ENCODE measurements at places on chromosomes 2 and 18.

DNA sequence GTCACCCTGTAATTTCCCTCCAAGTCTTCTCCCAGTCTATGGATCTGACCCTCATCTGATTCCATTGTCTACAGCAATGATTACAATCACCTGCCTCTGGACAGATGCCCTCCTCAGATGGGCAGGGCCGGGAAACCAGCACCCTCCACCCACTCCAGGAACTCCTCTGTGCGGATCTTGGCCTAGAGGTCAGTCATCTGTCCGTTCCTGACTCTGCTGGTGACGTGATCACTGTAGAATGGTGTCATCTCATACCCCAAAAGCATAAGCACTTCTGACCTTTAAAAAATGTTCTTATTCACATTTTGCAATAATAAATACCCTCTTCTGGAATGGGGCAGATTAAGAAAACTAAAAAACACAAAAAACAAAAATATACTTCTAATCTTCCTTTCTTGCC, 29.5 kb upstream of the BZW1 start:
- no peak for DNase-seq

- DNase-seq = no peak
Observed at GRCh38 chr2:72895154-72895553, 7.9 kb downstream of the SPR start.

DNA sequence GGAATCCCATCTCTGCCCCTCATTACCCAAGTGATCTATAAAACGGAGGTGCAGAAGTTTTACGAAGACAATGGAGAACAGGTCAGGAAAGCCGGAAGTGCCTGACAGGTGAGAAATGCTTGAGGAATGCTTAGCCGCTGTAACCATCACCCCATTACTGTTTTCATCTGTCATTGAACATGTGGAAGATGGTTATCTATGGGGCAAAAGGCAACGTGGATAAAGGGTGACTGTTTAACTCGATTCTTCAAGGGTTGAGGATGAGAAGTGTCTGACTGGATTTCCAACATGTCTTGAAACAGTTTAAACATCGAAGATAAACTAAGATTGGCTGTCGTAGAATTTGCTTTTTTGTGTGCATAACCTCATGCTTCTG, 17.3 kb downstream of the HK2 start:
- DNase-seq = no peak

DNA sequence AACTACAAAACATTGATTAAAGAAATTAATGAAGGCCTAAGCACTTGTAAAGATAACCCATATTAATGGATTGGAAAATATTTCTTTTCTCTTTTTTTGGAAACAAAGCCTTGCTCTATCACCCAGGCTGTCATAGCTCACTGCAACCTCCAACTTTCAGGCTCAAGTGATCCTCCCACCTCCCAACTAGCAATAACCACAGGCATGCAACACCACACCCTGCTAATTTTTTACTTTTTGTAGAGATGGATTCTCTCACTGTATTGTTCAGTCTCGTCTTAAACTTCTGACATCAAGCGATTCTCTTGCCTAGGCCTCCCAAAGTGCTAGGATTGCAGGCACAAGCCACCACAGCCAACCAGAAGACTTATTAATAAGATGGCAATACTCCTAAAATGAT, 73.4 kb upstream of the NDUFV2 start:
- no peak for DNase-seq

- no peak for DNase-seq
Observed at GRCh38 chr18:9992973-9993520, 79.2 kb downstream of the VAPA start.

DNA sequence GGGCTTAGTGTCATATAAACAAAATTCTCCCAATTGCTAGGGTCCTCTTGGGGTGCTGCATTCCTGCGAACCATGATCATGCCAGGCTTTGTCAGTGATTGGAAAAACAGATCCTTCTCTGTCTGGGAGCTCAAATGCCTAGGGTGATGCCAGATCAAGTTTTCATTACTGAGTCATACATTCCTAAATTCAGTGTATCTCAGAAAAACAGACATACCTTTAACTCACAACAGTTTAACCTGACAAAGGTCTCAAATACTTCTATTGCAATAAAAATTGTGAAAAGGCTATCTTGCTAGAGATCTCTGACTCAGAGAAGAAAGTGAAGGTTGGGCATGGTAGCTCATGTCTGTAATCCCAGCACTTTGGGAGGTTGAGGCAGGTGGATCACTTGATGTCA, 86.9 kb downstream of the SH3YL1 start:
- DNase-seq = no peak

DNA sequence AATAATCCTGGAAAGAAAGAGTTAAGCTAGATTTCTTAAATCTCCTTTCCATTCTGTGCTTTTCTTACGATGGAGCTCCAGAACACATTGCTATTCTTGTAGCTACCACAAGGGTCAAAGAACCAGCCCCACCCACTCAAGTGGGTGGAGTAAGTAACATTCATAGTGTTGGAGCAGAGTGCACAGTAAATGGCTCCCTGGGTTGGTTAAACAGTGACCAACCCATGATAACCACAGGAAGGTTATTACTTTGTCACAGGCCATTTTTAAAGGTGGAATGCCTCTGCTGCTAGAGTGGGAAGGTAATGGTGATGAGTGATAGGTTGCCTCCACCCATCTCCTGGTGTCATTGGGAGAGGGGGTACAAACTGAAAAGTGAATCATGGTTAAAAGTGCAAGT, 13.9 kb downstream of the ARPC2 start:
- peak; percentile 10 for DNase-seq

DNA sequence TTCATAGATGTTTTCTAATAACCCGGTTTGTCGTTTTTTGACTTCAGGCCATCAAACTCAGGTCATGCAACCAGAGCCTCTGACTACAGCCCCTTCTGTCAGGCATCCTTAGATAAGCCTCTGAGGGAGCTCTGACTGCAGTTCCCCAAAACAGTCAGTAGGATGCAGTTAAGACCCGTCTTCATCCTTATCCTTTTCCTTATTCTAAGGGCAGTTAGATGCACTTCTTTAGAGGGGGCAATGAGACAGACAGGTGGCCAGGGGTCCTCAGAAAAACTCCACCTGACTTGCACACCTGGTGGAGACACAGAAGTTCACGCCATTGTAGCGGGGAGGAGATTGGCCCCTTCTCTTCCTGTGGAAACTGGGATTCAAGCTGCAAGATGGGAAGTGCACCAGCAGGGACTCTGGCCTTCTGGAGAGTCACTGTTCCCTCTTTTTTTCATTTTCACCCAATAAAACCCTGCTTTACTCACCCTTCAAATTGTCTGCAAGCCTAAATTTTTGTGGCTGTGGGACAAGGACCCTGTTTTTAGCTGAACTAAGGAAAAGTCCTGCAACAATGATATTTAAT, 104.8 kb upstream of the TFPI start:
- no peak for DNase-seq

GRCh38 chr2:105449076-105449475, 50.2 kb upstream of the FHL2 start:
- DNase-seq = no peak

- DNase-seq = no peak
Observed at GRCh38 chr2:143481237-143481623, 352.0 kb downstream of the ARHGAP15 start.

- no peak for DNase-seq
Observed at GRCh38 chr2:85114586-85115330, 18.4 kb upstream of the TCF7L1 start.

DNA sequence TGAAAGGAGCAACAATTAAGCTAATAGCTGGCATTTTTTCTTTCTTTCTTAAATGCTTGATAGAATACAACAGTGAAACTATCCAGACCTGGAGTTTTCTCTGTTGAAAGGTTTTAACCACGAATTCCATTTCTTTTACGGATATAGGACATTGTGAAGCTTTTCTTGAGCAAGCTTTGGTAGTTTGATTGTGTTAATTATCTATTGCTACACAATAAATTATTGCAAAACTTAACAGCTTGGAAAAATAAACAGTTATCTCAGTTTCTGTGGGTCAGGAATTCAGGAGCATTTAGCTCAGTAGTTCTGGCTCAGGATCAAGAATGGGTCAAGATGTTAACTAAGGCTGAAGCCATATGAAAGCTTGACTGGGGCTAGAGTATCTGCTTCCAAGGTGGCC, 11.7 kb downstream of the PHOSPHO2 start:
- DNase-seq = no peak
